ENCODE measurements at places on chromosomes 1 and 21.

DNA sequence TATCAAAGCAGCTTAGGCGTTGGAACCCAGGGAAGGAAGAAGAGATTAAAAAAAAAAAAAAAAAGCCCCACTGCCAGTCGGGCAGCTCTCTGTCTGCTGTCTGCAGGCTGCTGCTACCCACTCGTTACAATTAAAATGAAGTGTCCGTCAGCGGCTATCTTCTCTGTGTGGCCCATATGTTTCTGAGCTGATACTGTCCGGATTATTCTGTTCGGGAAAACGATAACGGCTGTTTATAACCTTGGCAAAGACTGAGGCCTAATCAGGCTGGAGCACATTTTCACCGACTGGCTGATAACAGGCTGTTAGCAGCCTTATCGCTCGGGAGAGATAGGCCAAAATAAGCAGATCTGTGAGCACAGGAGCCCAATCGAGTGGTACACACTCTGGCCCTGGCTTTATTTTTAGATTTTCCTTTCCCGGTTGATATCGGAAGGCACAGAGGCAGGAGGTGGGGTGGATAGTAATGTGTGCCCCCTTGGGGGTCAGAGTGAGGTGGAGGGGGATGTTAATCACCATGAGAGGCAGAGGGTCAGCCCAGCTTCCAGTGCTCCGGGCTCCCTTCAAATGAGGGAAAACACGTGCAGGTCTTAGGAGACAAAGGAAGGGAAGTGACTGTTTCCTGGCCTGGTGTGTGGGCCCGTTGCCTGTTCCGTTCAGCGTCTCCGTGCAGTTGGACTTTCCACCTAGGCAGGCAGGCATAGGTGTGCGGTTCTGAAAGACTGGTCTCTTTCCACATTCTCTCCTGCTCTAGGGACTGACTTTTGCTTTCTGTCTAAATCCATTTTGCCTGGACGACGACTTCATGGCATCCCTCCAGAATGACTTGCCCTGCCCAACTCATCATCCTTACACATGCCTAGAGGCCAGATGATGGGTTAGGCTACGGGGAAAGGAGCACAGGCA lies 153.4 kb downstream of the PBX1 start:
- DNase-seq: no peak

GRCh38 chr1:110581682-110582145 lies 24.4 kb downstream of the KCNA2 start:
- DNase-seq: peak; percentile 53

DNA sequence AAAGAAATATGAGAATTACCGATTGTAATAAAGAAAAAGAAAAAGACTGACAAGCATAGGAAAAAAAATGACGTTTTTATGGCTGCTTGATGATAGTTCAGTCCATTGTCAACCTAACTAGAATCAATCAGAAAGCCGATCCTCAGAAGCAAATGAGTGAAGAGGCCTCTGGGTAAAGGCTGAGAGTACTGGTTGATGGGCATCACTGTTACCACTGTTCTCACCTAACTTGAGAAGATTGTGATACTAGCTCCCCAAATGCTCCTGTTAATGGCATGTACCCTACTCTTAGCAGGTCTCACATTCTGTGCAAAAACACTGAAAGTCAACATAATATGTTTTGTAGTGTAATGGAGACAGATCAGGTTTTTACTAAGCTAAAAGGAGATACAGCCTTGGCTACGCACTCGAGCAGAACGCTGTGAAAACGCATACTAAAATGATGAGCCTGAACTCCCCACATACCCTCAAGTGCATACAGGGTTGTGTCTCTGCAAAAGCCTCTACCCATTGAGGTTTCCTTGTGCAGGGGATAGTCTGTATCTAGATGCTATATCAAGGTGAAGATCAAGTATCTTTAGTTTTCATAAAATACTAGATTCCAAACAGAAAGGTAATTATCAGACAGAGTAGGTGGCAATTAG lies 554.6 kb downstream of the SMYD3 start:
- no peak for DNase-seq

DNA sequence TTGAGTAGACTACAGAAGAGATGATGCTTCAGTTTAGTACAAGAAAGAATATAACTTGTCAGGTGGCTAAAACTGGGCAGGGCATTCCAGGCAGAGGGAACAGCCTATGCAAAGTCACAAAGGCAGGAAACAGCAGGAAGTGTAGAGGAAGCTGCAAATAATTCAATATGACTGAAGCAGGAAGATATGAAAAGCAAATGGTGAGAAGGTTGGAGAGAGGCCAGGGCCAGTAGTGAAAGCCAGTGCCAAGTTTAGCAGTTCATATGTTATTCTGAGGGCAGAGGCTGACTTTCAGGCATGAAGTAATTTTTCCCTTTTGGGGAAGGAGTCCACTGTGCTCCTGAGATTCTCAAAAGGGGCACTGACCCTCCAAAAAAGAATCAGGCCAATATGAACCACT lies 8.0 kb upstream of the YBX1 start:
- no peak for DNase-seq

- no peak for DNase-seq
These were observed 94.1 kb downstream of the COL24A1 start for GRCh38 chr1:86062453-86062852.

GRCh38 chr1:184643661-184644060 lies 111.0 kb downstream of the EDEM3 start:
- no peak for DNase-seq

DNA sequence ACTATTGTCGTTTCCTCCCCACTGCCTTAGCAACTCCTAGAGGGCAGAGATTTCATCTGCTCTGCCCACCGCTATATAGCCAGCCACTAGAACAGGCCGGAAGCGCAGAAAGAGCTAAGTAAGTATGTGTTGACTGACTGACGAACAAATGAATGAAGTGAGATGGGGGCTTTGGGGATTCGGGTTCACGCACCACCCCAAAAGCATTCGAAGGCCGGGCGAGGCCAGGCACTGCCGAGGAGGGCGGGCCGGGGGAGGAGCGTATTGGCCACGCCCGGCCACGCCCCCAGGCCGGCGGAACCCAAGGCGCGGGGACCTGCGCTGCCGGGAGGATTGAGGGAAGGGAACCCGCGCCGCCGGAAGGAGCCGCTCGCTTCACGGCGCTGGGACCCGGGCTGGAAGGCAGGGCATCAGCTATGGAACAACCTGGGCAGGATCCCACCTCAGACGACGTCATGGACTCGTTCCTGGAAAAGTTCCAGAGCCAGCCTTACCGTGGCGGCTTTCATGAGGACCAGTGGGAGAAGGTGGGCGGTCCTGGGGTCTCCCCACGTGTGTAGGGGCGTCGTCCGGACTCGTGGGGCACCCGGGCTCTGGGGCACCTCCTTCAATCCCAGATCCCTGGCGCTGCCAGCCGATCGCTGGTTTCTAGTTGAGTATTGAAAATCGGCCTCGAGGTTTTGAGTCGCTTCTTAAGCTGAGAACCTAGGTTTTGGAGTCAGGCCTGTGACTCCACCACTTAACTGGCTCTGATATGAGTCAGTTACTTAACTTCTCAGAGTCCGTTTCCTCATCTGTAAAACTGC lies at the start of gene TTC4:
Gene TTC4 (plus strand): TSS at position 369 of the 806 bp plus-strand sequence. CDS start 48 bp downstream, at position 417.
- DNase-seq: peak; percentile 87

DNA sequence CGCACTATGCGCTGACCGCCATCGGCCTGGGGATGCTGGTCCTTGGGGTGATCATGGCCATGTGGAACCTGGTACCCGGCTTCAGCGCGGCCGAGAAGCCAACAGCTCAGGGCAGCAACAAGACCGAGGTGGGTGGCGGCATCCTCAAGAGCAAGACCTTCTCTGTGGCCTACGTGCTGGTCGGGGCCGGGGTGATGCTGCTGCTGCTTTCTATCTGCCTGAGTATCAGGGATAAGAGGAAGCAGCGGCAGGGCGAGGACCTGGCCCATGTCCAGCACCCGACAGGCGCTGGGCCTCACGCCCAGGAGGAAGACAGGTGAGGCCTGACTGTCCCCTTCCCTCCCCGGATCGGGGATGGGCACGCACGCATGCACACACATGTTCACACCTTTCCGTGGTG lies 31.9 kb upstream of the FHAD1 start:
- no peak for DNase-seq

DNA sequence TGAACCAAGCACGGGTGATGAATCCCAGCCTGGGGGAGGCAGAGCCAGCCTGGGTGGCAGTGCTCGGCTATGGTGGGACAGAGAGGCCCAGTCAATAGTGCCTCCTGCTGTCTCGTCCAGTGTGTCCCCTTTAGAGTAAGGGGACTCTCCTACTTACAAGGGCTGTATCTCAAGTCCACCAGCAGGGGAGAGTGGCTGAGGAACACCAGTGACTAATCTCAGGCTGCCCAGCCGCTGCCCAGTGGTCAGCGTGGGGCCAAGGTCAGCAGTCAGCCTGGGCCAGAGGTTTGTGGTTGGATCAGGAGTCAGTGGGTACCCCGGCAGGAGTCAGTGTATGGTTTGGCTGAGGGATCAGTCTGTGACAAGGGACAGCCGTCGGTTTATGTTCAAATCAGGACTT lies 109.2 kb upstream of the RUNX3 start:
- DNase-seq: no peak
